ENCODE measurements at places on chromosomes 3 and 15. TPM values are rescaled to one million over a fixed set of nuclear protein-coding genes. Genes with fewer than 3 reads are reported as not detected.
A peak's percentile ranks its signal among the peaks of the same experiment; 100 is the strongest.

- DNase-seq, result no peak
These were observed 30.0 kb downstream of the MB21D2 start for GRCh38 chr3:192887701-192888100.

DNA sequence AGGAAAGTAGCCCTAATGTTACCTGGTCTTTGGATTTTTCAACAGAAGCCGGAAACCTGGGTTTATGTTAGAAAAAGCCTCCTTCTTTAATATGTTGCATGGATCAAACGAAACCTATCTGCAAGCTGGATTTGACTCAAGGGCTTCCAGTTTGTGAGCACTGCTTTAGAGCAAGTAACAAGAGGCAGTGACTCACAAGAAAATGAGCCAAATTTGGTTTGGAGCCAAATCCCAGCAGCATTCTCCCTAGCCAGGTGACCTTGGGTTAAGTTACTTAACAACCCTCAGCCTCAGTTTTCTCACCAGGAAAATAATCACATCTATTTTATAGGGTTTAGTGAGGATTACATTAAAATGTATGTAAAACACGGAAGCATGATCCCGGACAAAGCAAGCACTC, 215.2 kb upstream of the PRICKLE2 start:
- DNase-seq, result no peak

- DNase-seq, result peak; percentile 33
These were observed 50.0 kb upstream of the CORO2B start for GRCh38 chr15:68528626-68529290.

Gene C3orf52
- total RNA-seq, result 3.8 TPM

GRCh38 chr3:143135150-143135549, 15.6 kb downstream of the CHST2 start:
- DNase-seq, result peak; percentile 54

- DNase-seq, result peak; percentile 4
These were observed 471.9 kb upstream of the FRG2C start for GRCh38 chr3:75192146-75192616.

DNA sequence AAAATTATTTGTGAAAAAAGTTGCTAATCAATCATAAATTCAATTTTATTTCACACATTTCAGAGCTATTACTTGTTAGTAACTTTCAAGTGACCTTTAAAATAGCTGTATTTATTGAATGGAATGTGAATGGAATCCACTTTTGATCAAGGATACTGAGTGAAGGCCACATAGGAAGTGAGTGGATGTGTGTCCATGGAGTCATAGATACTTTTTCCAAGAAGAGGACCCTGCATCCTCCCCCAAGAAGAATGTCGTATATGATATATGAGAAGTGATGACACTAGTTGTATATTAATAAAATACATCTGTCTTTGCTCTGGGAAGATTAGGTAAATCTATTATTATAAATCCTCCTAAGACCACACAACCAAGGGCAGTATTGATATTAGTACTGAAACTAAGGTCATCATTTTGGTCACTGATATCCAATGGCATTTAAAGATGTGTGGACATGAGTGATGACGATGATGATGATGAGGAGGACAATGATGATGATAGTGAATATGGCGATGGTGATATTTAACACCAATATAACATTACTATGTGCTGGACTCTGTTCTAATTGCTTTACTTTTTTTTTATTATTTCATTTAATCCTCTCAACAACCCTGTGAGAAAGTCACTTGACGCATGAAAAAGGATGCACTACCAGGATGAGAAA, 493.0 kb upstream of the NR2F2 start:
- no peak for DNase-seq

DNA sequence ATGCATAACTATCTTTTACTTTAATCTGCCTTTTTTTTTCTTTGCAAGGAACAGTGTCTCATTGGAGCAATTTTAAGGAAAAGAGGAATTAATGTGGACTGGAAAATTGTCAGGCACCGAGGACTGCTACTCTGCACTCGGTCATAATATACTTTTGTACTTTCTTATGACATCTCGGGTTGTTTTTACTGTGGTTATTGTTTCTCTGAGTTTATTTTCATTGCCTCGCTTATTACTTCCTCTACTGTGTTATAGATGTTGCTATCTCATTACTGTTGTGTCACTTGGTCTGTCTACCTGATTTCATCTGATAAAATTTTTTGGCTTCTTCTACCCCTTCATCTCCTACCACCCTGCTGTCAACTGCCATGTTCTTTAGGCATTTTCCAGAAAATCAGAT, 213.5 kb upstream of the POU1F1 start:
- no peak for DNase-seq

Gene LINS1
- total RNA-seq, result 8.0 TPM

DNA sequence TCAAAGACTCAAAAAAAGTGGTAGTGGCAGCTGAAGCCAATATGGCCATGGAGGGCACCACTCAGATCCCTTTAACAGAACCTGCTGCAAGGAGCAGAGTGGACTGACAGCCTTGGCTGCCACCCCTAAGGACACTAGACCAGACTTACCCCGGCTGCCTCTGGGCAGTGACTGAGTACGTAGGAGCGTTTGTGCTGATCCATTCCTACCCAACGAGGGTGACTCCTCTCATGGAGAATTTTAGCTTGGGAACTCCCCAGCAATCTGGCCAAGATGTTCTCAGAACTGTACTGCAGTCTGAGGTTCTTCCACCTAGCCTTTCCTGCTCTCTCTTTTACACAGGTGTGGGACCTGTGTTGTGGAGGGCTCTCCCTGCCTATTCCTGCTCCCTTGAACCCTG, 22.1 kb downstream of the CLEC3B start:
- DNase-seq, result no peak

DNA sequence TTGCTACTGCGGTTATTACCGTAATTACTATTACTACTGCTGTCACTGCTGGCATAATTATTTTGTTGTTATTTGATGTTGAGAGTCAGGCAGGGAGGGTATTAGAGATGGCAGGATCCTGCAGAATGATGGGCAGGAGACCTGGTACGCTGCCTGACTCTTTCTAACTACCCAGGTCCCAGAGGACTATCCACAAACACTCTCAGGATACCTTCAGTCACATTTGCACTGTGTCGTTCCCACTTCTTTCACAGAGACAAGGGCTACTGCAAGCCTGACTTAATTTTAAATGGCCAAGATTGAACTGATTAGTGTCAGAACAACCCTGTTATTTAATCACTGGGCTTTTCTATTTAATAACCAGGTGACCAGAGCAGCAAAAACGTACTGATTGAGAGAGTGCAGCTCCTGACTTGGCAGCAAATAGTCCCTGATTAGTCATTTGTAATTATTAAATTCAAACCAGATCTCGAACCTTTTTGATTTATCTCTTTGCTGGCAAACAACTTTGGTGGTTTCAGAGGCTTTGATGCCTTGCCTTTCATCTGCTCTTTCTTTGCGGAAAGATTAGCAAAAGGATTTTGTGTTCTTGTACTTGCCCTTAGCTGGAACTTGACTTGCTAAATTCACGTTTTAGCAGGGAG, 88.8 kb upstream of the ARHGEF3 start:
- no peak for DNase-seq

Gene FGF7
- total RNA-seq, result 0.64 TPM

DNA sequence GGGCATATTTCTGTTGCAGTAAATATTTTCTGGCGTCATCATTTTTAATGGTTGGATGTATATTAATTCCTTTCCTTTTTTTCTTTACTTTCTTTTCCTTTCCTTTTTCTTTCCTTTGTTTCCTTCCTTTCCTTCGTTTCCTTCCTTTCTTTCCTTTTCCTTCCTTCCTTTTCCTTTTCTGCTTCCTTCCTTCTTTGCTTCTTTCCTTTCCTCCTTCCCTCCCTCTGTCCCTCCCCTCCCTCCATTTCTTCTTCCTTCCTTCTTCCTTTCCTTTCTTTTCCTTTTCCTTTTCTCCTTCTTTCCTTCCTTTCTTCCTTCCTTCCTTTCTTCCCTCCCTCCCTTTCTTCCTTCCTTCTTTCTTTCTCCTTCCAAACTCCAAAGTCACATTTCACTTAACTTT, 54.9 kb upstream of the LYSMD4 start:
- no peak for DNase-seq

DNA sequence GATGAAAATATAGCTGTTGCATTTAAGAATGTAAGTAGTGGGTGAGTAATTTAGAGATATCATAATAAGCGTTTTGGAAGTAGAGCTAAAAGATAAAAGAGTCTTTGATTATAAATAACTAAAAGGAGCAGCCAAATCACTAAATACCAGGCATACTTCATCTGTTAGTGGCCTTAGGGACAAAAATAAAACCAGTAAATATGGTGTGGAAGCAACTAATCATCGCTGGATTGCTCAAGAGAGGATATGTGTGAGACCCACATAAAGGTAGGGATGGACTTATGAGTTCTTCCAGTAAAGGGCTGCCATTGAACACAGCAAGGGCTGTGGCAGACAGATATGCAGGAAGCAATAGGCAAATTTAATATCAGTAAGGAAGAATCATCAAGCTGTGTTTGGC, 356.2 kb downstream of the CNTN4 start:
- DNase-seq, result no peak

GRCh38 chr3:104735691-104736090, 631.0 kb upstream of the ALCAM start:
- DNase-seq, result no peak

GRCh38 chr15:100642950-100643338, 40.6 kb downstream of the ASB7 start:
- no peak for DNase-seq

GRCh38 chr15:39140060-39140604, 440.7 kb upstream of the THBS1 start:
- DNase-seq, result peak; percentile 99

GRCh38 chr3:152491922-152492321, 223.2 kb downstream of the MBNL1 start:
- no peak for DNase-seq

- DNase-seq, result no peak
These were observed 397.1 kb downstream of the TIGIT start for GRCh38 chr3:114690911-114691310.

DNA sequence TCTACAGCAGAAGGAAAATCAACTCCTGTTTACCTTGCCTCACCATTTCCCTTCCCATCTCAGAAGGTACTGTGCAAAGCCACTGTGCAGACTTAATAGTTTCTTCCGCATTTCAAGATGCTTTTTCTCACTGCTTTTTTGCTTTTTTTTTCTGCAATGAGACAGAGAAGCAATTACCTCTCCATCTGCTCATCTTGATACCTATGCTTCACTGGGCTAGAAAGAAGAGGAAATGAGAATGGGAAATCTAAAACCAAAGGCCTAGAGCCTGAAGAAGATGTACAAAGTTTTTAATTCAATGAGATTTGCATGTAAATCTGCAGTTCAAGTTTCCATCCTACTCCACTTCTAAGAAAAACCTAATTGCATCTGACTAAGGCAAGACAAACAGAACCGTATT, 238.1 kb upstream of the SETMAR start:
- no peak for DNase-seq

DNA sequence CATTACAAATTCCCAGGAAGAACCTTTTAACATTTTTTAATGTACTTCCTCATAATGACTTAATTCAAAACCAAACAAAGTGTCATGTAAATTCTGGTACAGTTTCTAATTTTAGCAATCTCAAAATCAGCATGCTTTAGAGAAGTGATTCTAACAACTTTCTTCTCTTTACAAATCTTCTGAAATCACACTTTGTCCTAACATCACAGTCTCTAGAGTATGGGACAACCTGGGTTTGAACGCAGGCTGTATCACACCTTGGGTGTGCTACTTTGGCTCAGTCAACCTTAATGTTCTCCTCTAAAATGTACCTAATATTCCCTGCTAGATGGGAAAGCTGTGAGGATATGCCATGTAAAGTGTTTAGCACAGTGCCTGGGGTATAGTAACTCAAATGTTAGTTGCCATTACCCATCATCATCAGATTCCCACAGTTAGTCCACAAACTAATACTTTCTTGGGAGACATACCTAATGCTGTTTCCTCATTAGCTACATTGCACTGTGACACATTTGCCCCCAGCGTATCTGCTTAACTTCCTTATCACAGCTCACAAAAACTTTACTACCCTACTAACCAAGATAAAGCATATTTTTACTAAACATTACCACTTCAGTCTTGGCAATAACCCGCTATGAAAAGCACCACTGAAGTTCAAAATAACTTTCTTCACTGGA, 3.1 kb downstream of the TSPAN3 start:
- DNase-seq, result no peak

Gene GPR15
- total RNA-seq, result not detected

Gene RAF1
- total RNA-seq, result 72.3 TPM

DNA sequence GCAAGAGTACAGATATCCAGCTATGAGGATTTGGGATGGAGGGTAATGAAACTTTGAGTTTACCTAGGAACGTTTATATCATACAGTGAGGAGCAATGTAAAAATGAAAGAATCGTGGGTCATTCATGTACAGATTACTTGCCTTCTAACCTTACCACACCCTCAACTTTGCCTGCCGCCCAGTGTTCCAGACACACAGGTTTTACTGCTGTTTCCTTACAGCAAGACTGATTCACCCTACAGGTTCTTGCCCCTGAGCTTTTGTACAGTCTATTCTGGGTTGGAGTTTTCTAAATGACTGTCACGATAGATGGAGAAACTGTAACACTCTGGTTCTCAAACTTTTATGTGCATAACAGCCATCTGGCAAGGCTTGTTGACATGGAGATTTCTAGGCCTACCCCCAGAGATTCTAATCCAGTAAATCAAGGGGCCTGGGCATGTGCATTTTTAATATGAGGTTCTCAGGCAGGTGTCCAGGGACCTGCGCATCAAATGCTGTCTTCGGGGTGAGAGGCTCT, 6.6 kb upstream of the TPRG1 start:
- no peak for DNase-seq

Gene GPR171
- total RNA-seq, result not detected

Gene CCDC54
- total RNA-seq, result not detected

- no peak for DNase-seq
These were observed 80.9 kb upstream of the DCBLD2 start for GRCh38 chr3:98982351-98982750.

- DNase-seq, result no peak
These were observed 767 bp upstream of the GATA2 start for GRCh38 chr3:128493570-128494366.

DNA sequence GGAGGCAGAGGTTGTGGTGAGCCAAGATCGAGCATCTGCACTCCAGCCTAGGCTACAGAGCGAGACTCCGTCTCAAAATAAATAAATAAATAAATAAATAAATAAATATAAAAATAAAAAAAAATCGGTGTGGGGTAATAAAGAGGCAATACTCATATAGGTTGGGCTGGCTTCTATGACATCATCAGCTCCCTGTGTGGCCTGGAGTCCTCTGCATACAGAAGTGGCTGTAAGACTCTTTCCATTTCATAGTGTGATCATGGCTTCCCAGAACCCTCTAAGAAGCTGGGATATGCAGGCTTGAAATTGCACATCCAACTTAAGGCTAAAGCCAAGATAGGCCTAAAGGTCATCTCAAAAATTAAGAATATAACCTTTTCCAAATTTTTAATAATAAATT, 101.6 kb downstream of the ZIC4 start:
- no peak for DNase-seq

Gene PLA2G4D
- not detected for total RNA-seq

DNA sequence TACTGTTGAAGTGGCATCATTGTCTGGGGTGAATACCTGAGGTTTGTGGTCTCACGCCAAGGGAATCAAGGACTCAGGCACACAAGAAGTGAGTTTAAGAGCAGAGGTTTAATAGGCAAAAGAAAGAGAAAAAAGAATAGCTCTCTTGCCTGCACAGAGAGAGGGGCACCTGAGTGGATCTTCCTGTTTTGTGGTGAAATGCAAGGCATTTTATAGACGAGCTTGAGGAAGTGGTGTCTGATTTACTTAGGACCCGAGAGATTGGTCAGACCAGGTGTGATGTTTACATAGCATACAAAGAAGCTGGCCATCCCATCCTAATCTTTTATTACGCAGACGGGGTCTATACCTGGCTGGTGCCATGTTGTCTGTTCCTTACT, 13.2 kb downstream of the CCR5 start:
- DNase-seq, result no peak

Gene SLC24A5
- not detected for total RNA-seq

Gene HRG
- total RNA-seq, result not detected

- no peak for DNase-seq
These were observed 78.7 kb downstream of the SLC9A9 start for GRCh38 chr3:143769616-143770015.
